ENCODE measurements at places on chromosomes 1 and 21.

DNA sequence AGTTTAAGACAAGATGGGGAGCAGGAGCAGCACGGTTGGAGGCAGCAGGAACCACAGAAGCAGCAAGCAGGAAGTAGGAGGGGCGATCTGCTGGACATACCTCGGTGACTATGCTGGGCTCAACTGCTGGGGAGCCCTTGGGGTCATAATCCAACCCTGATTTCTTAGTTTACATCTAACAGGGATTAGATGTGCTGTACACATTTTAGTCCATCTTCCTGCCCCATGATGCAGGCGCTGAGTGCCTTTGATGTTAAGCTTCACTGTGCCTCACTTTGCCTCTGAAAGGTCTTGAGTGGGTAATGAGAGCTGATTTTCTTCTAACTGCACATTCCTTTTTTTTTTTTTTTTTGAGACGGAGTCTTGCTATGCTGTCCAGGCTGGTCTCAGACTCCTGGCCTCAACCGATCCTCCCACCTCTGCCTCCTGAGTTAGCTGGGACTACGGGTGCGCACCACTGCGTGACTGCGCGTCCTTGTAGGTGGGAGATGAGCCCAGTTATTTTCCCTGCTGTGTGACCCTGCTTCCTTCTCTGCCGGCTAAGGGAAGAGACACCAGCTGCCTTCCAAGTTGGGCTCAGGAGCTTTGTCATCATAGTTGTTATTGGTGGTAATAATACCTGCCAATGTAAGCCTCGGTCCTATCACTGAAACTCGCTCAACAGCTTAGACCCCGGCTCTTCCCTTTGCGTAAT, 1.1 kb upstream of the RCAN3 start:
- DNase-seq: peak; percentile 43

DNA sequence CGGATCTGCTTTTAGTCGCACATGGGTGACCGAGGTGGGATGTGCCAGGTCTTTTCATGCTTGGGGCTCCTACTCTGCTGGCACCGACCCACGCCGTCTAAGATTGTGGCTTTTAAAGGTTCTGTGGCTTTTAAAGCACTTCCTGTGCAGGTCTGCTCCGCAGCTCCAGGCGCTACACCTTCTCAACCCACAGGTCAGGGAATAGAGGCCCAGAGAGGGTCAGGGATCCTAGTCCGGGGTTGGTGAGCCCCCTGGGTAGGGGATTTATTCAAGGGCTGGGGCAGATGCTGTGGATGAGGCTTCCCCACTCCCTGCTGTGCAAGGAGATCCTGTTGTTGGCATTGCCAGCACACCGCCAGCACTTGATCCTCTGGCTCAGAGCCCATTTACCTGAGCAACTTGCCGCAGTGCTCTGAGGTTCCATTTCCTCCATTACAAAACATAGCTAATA, 212.8 kb upstream of the RAB4A start:
- DNase-seq: peak; percentile 28

- no peak for DNase-seq
Observed at GRCh38 chr1:33284049-33284448, 27.8 kb downstream of the ZNF362 start.

GRCh38 chr1:218537122-218537913, 192.2 kb downstream of the TGFB2 start:
- DNase-seq: no peak

- DNase-seq: no peak
Observed at GRCh38 chr1:180722586-180722985, 90.8 kb downstream of the XPR1 start.

GRCh38 chr1:174740249-174740968, 259.3 kb upstream of the CACYBP start:
- no peak for DNase-seq

DNA sequence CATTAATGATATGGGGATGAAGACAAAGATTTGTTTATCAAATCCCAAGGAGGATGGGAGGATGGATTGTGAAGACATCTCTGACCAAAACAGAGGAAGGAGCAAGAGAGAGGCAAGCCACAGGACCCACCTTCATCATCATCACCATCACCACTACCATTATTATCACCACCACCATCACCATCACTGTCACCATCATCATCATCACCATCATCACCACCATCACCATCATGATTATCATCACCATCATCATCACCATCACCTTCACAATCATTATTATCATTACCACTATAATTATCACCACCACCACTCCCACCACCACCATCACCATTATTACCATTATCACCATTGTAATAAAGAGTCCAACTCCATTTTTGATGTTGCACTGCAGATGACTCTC, 482.5 kb downstream of the PTPRU start:
- DNase-seq: no peak

GRCh38 chr1:51488372-51489050, 30.6 kb downstream of the EPS15 start:
- DNase-seq: no peak

GRCh38 chr1:215458562-215458961, 108.5 kb upstream of the KCTD3 start:
- no peak for DNase-seq

GRCh38 chr1:65992165-65992821, 199.6 kb downstream of the PDE4B start:
- no peak for DNase-seq

DNA sequence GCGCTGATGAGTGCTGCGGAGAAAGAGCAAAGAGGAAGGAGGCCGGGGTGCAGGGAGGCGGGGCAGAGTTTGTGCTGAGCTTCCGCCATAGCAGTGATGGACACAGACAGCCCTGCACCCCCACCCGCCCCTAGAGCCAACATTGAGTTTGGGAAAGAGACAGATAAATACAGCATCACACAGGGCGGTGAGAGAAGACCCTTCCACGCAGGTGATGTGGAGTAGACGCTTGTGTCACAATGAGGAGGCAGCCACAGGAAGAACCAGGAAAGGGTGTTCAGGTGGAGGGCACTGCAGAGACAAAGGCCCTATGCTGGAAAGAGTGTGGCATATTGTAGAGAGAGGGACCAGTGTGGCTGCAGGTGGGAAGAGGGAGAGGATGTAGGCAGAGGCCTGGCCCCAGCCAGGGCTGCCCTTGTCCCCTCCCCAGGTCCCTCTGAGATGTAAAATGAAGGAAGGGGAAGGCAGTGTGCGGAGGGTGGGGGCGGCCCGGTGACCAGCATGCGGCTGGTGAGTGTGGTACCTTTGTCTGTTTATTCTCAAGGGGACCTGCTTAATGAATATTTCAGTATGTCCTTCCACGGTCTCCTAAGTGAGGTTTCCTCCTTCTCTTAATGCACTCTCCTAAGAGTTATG, 194.4 kb upstream of the TMEM51 start:
- DNase-seq: no peak

DNA sequence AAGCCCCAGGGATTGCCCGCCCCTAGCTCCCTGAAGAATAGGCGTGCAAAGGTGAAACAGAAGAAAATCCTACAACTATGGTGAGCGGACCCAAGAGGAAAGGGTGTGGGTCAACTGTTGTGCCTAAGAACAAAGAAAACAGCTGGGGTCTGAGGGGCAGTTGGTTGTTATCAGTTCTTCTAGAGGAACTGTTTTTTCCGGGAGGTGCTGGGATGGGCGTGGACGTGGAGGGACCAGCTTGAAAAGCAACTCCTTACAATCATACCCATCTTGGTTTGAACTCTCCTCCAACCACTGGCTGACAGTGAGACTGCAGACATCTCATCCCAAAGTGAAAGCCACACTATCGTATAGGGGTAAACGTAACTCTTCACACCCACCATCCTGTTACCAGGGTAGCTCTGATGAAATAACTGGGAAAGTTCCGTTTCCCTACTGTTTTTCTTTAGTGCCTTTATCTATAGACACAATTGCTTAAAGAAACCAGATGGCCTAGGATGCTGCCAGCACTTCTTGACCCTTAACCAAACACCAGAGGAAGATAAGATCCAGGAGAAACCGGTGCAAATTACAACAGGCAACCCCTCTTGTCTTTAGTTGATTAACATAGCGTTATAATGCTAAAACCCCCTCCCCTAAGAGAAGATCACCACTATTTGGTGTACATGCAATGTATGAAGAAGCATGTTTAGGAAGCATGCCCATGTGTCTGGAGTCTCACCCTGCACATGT, 25.6 kb upstream of the FAM89A start:
- no peak for DNase-seq

DNA sequence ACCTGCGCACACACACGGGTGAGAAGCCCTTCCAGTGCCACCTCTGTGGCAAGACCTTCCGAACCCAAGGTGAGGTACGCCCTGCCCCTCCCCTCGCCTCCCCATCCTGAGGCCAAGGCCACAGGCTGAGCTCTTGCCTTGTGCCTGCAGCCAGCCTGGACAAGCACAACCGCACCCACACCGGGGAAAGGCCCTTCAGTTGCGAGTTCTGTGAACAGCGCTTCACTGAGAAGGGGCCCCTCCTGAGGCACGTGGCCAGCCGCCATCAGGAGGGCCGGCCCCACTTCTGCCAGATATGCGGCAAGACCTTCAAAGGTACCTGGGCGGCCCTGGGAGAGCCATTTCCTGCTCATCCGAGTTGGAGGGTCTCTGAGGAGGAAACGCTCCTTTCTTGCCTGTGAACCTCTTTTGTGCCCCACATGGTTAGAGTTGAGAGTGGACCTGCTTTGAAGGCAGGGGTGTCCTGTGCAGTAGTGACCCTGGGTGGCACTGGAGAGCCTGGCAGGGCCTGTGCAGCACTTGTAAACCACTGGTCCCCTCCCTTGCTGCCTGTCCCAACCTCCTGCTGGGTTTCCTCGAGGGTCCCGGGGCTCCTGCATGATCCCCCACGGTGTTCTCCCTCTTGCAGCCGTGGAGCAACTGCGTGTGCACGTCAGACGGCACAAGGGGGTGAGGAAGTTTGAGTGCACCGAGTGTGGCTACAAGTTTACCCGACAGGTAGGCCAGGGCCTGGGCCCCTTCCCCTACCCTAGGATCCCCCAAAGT, 8.5 kb downstream of the ZBTB48 start:
- DNase-seq: no peak

DNA sequence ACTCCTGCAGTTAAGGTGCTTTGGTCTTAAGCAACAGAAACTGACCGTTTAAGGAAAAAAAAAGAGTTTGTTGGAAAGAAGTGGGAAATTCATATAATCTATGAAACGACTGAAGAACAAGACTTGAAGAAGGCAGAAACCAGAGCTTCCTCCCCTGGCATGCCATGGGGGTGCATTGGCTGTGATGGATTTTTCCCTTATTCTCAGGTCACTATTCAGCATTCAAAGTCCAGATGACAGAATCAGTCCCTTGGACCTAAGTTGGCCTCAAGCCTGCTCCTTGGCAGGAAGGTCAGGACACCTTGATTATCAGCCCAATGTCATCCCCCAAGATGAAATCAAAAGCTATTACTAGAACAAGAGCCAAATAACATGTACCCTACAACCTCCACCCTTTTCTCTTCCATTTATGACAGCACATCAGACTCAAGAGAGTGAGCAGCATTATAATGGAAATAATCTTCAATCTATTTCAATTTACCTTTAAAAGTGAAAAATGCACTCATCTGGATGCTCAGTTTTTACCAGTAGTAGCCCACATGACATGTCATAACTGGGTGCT, 15.8 kb upstream of the TMEM9 start:
- no peak for DNase-seq

DNA sequence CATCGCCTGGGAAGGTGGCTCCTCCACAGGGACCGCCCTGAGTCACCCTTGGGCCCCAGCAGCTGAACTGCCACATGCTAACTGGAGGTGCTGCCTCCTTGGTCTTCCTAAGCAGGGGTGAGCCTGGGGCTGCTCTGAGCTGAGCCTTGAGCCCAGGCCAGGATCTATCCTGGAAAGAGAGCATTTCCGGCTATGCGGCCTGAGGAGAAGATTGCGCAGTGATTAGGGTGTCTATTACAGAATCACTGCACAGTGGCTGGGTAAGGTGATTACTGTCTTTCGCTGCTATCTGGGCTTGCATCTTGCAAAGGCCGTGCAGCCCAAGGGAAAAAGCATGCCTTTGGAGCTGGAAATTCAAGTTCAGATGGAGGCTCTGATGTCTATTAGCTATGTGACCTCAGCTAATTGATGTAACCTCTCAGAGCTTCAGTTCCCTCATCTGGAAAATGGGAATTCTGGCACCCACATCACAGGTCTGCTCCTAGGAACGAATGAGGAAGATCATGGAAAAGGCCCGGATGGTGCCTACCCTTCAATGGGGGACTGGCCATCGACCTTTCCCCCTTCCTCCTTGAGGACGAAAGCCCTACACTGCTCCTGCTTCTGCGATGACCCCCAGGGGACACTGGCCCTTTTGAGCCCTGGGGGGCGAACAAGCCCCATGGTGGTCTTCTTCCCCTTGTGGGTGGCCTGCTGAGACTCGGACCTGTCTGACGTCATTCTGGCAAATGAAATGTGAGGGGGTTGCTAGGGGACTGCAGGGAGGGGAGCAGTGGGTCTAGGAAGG, 38.0 kb downstream of the GPR161 start:
- DNase-seq: no peak

DNA sequence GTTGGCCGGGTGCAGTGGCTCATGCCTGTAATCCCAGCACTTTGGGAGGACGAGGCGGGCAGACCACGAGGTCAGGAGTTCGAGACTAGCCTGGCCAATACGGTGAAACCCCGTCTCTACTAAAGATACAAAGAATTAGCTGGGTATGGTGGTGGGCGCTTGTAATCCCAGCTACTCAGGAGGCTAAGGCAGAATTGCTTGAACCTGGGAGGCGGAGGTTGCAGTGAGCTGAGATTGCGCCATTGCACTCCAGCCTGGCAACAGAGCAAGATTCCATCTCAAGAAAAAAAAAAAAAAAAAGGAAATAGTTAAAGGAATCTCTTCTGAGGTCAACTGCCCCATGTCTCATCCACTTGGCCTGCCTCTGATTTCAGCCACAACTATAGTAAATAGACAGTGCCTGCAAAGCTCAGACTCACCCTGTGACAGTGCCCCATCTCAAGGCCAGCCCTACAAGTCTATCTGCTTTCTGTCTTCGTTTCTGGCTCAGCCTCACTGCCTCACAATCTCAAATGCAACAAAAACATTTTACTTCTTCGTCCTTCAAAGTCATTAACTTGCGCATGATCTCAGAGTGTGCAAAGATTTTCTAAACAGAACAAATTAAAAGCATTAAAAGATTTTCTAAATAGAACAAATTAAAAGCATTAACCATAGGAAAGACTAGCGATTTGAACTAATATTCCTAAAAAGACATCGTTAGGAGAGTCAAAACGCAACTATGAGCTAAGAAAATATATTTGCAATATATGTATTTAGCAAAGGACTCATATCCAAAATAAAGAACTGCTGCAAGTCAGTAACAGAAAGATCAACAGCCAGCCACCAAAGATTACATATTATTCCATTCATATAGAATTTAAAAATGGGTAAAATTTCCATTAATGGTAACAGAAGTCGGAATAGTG, 65.0 kb upstream of the PRDX6 start:
- DNase-seq: no peak

- no peak for DNase-seq
Observed at GRCh38 chr1:55235722-55236121, 20.6 kb upstream of the USP24 start.

DNA sequence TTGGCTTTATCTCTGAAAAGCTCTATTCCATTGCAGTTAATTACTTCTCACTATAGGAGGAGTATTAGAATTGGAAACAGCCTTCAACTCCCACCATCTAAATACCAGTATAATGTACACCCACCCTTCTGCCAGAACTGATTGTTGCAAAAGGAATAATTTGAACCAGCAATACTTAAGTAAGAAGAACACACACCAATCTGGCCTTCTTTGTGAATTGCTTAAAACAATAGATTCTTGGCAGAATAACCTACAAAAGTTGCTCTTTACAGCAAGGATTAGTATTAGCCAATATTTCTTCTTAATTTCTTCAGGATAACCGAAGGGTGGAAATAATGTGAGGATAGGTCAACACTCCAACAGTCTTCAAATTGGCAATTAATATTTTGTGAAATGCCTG, 54.9 kb upstream of the ADAMTS5 start:
- no peak for DNase-seq

GRCh38 chr1:57086154-57086553, 120.3 kb upstream of the C8B start:
- no peak for DNase-seq

GRCh38 chr21:21085206-21085605, 87.0 kb downstream of the NCAM2 start:
- DNase-seq: no peak

All from CD4-positive, alpha-beta T cell treated with Interleukin-4 for 4 hours (primary cell).